ENCODE measurements at places on chromosomes 5 and 9.

DNA sequence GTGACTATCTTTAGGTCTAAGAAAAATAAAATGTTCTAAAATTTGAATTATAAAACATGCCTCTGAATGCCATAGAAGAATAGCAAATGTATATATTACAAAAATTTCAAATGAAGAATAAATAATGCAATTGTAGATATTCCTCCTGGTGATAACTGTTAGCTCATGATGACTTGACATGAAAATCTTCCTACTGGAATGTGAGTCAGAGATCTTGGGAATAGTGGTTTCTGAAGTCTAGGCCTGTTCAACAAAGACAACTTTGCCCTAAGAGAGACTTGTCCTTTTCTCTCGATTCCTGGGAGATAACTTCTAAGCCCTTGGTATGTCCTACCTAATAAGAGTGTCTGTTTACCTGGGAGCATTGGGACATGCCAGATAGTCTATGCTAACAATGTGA lies 746.3 kb upstream of the RIOK2 start:
- no peak for DNase-seq

GRCh38 chr5:142540922-142541422 lies 144.9 kb downstream of the FGF1 start:
- no peak for DNase-seq

DNA sequence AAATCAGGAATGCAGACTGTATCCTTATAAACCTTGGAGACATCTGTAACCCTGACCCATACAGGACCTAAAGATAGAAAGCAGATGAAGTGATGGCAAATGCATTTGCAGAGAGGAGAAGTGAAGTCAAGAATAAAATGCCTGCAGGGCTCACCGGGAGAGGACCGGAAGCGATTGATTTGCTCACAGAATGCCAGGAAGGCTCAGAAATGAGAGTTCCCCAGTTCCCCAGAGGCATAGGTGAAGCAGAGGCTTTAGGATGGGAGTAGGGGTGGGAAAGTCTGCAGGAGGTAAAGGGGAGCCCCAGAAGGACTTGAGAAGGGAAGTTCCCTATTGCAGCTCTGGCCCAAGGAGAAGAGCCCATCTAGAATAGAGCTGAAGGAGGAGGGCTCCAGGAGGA lies 63.9 kb upstream of the TNFAIP8 start:
- DNase-seq, result no peak

GRCh38 chr5:168830833-168831232 lies 251.7 kb upstream of the PANK3 start:
- no peak for DNase-seq

DNA sequence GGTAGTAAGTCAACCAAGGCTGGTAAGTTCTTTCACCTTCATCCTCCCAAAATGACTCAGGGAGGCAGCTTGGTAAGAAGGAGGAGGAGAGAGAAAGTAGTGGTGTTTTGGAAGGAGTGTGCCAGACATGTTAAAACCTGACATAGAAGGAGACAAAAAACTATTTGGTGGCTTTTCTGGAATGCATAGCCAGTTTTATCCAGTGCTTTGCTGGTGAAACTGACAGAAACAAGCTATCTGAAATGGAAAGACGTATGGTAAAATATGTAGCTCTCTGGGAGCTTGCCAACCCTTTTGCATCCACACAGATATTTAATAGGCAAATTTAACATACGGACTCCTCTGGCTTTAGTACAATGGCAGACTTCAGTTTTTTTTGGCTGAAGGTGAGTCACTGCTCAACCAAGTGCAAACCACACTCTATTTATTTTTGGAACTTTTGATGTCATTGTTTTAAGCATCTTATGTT lies 45.4 kb downstream of the RAB14 start:
- peak; percentile 54 for DNase-seq

- DNase-seq, result no peak
Observed at GRCh38 chr9:34143116-34143515, 16.6 kb upstream of the DCAF12 start.

DNA sequence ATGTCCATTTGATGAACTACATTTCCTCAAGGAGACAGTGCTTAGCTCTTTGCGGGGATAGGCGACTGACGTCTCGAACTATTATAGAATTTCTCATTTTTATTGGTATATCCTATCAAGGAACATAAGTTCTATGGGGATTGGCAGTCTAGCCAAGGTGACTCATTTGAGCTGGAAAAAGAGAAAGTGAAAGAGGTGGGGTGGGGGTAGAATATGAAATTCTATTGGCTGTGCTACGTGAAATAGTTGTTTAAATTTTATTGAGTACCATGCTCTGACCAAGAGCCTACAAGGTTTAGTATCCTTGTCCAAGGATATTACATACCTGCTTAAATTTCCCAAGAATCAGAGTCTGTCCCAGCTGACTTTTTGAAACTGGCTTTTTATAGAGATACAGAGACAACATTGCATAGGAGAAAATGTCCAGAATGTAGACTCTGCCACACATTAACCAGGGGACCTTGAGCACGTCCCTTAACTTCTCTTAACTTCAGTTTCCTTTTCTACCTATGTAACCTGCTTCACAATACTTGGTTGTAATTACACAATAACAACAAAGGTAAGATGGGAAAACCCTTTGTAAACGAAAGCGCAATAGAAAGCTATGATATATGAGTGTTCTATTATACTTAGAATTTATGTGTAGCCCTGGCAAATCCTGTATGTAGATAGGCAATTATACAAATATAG lies 226.4 kb upstream of the WWC1 start:
- no peak for DNase-seq

GRCh38 chr5:144032375-144032774 lies 138.1 kb downstream of the YIPF5 start:
- no peak for DNase-seq

GRCh38 chr5:59007460-59008063 lies 424.7 kb downstream of the RAB3C start:
- DNase-seq, result peak; percentile 37

DNA sequence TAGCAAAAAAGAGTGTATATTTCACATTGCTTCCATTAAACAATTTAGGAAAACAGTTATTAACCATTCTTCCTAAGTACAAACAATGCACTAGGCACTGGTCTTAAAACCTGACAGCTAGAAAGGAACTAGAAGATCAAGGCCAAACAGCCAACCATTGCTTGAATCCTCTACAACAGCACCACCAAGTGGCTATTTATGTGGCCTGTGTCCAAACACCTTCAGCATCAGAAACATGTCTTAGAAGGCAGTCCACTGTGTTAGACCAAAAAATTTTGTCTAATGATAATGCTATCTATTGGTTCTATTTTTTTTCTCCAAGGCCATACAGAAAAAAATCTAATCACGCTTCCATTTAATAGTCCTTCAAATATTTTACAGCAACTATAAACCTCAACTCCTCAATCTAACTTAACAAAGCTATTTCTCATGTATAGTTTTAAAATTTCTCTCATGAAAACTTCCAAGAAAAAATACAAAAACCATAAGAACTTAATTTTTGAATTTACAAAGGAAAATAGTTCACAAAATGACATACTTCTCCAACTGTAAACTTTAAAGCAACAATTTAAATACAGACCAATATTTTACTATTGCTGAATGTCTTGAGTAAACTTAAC lies 36.1 kb downstream of the CAAP1 start:
- no peak for DNase-seq

DNA sequence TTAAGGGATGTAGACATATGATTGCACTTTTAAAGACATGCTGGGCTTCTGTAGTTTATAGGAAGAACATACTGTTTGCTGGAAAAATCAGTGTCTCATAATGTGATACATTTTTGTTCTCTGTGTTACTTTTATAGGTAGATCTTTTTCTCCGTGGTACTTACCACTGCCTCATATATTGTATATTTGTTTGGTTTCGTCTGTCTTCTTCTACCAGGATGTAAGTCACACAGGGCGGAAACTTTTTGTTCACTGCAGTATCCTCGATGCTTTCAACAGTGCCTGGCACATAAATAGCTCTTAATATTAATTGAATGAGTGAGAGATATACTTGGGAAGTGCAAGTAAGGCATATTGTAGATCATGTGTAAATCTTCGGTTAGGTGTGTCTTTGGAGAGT lies 135.4 kb downstream of the GDNF start:
- no peak for DNase-seq

GRCh38 chr5:56493766-56494165 lies 260.6 kb upstream of the ANKRD55 start:
- DNase-seq, result no peak

GRCh38 chr5:5418006-5418405 lies 4.5 kb upstream of the ICE1 start:
- DNase-seq, result no peak

DNA sequence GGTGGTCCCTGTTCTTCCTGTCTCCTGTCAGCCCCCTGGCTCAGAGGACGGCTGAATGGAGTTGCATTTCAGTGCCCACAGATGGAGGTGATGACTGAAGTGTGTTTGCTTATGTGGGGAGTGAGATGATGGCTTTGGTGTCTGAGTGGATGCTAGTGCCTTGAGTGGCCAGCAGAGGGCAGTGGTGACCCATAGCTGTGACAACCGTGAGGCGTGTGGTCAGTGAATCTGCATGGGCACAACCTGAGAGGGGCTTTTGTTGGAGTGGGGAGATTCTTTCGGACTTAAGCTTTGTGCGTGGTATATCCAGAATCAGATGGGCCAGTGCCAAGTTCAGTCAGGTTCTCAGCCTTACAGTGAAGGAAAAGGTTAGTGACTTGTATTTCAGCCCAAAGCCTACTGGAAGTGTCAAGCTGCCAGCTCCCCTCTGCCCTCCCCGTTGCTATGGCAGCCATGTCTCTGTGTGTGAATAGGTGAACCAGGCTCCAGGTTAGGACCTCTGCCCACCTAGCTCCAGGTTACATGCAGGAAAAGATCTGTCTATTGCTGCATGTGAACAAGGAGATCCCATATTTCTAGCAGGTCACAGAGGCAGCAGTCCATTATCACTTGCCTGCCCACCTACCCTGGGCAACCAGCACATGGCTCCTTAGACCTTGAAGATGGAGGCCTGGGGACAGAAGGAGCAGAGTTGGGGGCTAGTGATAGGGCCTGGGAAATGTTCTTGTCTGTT lies 14.7 kb upstream of the CXXC5 start:
- peak; percentile 67 for DNase-seq

DNA sequence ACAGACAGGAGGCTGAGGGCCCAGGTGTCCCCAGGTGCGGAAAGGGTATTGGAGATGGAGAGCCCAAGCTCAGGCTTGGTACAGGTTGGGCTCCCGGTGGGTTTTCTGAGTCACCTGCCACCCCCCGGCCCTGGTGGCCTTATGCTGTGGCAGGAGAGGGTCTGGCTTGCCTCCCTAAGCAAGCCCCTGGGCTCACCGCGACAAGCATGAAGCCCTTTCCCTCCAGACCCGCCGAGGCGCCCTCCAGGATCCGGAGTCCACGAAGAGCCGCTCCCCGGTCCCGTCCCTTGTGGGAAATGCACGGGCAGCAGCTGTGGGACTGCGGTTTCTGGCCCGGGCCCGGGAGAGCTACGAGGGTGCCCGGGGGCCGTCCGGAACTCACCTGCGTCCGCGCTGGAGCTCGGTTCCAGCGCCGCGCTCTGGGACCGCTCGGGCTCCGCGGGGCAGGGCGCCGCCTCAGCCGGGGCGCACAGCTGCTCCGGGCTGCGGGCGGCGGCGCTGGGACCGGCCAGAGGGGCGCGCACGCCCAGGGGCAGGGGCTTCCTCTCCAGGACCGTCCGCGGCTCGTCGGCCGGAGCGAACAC lies 757 bp downstream of the SAPCD2 start:
- DNase-seq, result no peak

- no peak for DNase-seq
Observed at GRCh38 chr9:6243746-6244145, 28.1 kb downstream of the IL33 start.
